ENCODE measurements at places on chromosomes 5 and 9.

DNA sequence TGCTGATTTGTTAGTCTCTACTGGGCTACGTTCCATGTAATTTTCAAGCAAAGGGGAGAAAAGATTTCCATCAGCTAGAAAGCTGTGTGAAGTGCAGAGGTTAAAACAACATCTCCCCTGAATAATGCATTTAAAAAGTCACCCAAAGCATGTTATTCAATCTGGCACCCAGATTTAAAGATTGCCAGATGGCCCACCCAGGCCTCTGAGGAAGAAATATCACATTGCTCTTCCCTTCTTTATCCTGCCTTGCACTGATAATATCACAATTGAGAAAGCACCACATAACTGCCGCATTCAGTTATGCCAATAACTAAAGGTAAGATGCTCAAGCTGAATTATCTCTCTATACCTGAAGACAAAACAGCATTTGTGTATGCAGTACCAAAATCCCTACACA, 119.4 kb upstream of the PUM3 start:
- no peak for DNase-seq

GRCh38 chr5:162529886-162530285, 462.3 kb downstream of the GABRG2 start:
- DNase-seq, result no peak

- peak; percentile 8 for DNase-seq
Observed at GRCh38 chr5:123367739-123368138, 55.5 kb downstream of the CEP120 start.

DNA sequence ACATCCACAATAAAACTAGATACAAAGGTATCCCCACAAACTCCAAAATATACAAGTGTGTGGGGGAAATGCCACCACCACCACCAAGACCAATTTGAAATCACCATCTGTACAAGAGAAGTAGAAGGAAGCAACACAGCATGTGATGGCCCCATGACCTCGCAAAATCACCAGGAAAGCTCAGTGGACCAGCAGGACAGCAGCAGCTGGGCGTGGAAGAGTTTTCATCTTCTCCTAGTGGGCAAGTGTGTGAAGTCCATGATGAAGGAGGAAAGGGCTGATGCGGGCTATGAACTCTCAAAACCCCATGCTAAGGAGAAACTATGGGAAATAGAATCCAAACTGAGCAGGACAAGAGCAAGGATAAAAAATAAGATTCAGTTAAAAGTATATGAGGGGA, 58.1 kb downstream of the GOLPH3 start:
- no peak for DNase-seq

DNA sequence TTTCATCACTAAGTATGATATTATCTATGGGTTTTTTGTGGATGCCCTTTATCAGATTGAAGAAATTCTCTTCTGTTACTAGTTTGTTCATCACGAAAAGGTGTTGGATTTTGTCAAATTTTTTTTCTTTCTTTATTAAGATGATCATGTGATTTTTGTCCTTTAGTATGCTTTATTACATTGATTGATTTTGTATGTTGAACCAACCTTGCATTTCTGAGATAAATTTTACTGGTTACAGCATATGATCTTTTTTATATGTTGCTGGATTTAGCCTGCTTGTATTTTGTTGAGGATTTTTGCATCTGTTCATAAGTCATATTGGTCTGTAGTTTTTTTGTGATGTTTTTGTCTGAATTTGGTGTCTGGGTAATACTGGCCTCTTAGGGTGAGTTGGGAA, 42.8 kb downstream of the RAD23B start:
- no peak for DNase-seq

- DNase-seq, result no peak
Observed at GRCh38 chr9:123389070-123389469, 33.1 kb downstream of the CRB2 start.

- no peak for DNase-seq
Observed at GRCh38 chr9:34484678-34485077, 26.1 kb downstream of the DNAI1 start.

DNA sequence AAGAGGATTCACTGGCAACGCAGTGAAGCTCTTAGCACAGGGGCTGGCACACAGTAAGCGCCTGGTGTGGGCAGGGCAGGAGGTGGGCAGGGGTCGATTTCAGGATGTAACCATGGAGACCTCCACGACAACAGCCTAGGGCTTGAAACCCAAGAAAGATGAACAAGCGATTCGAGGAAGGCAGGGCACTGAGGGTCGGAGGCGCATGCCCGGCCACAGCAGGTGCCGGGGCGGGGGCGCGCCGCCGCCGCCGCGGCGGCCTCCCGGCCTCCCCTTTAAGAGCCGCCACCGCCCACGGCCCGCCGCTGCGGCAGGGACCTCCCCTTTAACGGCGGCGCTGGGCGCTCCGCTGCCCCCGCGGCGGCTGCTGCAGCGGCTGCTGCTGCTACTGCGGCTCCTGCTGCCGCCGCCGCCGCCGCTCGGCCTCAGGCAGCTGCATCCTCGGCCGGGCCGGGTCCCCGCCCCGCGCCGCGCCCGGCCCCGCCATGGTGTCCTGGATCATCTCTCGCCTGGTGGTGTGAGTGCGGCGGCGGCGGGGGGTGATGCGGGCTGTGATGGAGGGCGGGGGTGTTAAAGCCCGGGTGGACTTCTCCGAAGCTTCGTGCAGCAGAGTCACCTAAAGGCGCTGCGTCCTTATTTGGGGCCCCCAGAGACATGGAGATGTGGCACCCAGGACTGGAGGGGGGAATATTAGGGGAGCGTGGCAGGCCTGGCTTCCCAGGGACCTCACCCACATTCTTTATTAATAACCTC, at the start of gene REEP2:
TSS of gene REEP2 (plus strand) at position 334 of the 753 bp plus-strand sequence. CDS start at position 486, 152 bp downstream.
- DNase-seq, result peak; percentile 63

GRCh38 chr9:98846879-98847278, 39.4 kb downstream of the GALNT12 start:
- no peak for DNase-seq

- no peak for DNase-seq
Observed at GRCh38 chr9:137606005-137606621, 627 bp downstream of the ARRDC1 start.

- DNase-seq, result no peak
Observed at GRCh38 chr5:132476876-132477781, 13.4 kb downstream of the IRF1 start.
